ENCODE measurements at places on chromosomes 4 and X. TPM values are rescaled to one million over a fixed set of nuclear protein-coding genes. Genes with fewer than 3 reads are reported as not detected.

SPACA5 gene
- not detected for polyA plus RNA-seq

PGAM4 gene
- 0.40 TPM for polyA plus RNA-seq

- DNase-seq, result no peak
Measured at GRCh38 chr4:54915276-54915675, 210.1 kb downstream of the KDR start.

- DNase-seq, result no peak
Measured at GRCh38 chr4:107888237-107888636, 43.1 kb upstream of the CYP2U1 start.

DNA sequence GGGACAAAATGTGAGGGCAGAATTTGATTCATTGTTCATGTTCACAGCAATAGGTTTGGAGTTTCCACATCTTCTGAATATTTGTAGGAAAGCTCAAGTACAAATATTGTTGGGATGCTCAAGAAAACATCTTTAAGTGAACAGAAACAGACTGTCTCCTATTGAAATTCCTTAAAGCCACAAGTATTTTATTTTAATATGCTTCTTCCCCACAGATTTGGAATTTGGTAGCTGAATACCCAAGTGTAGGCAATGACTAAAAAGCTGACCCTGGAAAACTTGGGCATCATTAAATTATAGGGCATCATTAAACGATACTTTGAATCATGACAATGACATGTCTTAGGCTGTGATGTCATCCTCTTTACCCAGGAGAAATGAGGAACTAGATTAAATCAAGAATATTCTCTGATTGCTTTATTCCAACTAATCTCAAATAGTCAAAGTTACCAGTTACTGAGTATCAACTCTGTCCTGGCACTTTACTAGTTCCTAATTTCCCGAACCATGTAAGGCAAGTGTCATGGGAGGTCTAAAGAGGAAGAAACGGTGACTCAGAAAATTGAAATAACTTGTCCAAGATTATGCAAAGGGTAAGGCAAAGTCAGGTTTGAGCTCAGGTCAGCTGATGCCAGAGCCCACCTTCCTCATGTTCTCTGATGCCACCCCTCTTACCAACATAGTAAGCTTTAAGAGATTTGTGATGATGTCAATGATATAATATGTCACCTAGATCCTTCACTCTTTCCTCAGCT, 223.1 kb upstream of the LEF1 start:
- DNase-seq, result no peak

- DNase-seq, result no peak
Measured at GRCh38 chr4:151530783-151531182, 121.8 kb downstream of the FHIP1A start.

- DNase-seq, result no peak
Measured at GRCh38 chr4:13484749-13485221, 645 bp upstream of the RAB28 start.

- no peak for DNase-seq
Measured at GRCh38 chr4:129545599-129546278, 449.8 kb downstream of the C4orf33 start.

DNA sequence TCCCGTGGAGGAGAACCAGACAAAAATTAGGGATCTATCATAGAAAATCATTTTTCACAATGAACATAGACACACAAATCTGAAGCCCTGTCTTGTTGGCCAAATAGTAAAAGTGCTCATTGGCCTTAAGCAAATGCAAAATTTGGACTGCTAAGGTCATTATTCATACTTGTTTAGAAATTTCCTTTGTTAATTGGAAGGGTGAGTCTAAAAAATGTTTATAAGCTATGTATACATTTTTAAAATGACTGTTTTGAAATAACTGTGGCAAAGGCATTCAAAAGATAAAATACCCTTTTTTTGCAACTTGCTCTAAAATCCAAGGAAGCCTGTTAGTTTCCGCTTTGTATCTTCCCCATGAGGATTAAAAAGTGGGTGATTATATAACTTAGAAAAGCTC, 195.0 kb downstream of the ZNF330 start:
- DNase-seq, result no peak

DNA sequence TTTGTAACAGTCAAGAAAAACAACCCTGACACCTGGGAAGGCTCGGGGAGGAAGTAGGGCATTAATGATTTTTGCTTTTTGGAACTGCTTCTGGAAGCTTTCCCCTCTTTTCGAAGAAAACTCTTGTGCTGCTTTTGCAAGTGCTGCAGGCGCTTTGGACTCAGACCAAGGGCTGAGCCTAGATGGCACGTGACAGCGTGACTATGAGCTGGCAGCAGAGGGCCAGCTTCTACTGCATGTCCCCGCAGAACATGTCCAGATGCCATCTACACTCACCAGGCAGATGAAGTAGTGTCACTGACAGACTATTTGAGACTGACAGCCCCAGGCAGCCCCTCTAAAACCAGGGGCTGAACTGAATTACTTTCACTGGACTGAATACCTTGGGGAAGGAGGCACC, 6.2 kb downstream of the NR0B1 start:
- no peak for DNase-seq

- DNase-seq, result no peak
Measured at GRCh38 chr4:71417150-71417549, 78.3 kb downstream of the SLC4A4 start.

GRCh38 chrX:150370589-150371312, 7.6 kb downstream of the MAMLD1 start:
- no peak for DNase-seq

- no peak for DNase-seq
Measured at GRCh38 chrX:127888767-127889166, 163.4 kb downstream of the ACTRT1 start.
